Pancreas (tissue), 10 donors: ENCODE measurements at places on chromosomes 11 and 22.

GRCh38 chr22:38467904-38468442, at the start of gene KDELR3:
TSS of gene KDELR3 (plus strand) at chr22:38468096. CDS start at chr22:38468234, 138 bp downstream.
- no peak within 1 kb of the TSS for H3K27ac ChIP-seq
- H3K27me3 ChIP-seq = no peaks in the 10 kb centered on the region
- peak; percentile 55 for DNase-seq
- H3K4me1 ChIP-seq = no peaks in the 10 kb centered on the region

- peaks cover 6% of the 10 kb centered on the region for H3K27me3 ChIP-seq
- no peaks in the 10 kb centered on the region for H3K4me1 ChIP-seq
- H3K36me3 ChIP-seq = no peaks in the 10 kb centered on the region
- no peak for DNase-seq
- no peak overlapping the region for H3K4me3 ChIP-seq
Measured at GRCh38 chr22:50008151-50009040, 4.2 kb downstream of the IL17REL start.

DNA sequence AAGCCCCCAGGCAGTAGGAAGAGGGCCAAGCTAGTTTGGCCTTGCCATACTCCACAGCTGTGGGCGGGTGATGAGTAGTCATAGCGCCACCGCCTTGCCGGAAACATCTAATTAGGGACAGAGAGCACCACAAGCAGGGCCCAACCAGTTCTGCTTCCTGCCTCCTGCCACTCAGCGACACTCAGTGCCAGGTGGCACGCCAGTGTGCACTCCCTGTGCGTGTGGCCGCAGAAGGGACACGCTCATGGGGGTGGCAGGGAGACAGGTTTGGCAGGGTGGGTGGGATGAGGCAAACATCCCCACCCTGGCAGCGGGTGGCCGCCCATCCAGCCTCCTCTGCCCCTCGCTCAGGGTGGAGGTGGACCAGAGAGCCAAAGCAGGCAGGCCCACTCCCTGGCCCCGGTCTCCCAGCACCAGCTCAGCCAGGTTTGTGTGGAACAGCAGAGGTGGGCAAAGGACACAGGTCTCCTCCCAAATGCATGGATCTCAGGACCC, 4.9 kb downstream of the OVOL1 start:
- no peak for DNase-seq
- H3K27ac ChIP-seq = no peak overlapping the region
- no peaks in the 10 kb centered on the region for H3K27me3 ChIP-seq
- H3K4me1 ChIP-seq = peaks cover 6% of the 10 kb centered on the region
- no peak overlapping the region for H3K4me3 ChIP-seq

DNA sequence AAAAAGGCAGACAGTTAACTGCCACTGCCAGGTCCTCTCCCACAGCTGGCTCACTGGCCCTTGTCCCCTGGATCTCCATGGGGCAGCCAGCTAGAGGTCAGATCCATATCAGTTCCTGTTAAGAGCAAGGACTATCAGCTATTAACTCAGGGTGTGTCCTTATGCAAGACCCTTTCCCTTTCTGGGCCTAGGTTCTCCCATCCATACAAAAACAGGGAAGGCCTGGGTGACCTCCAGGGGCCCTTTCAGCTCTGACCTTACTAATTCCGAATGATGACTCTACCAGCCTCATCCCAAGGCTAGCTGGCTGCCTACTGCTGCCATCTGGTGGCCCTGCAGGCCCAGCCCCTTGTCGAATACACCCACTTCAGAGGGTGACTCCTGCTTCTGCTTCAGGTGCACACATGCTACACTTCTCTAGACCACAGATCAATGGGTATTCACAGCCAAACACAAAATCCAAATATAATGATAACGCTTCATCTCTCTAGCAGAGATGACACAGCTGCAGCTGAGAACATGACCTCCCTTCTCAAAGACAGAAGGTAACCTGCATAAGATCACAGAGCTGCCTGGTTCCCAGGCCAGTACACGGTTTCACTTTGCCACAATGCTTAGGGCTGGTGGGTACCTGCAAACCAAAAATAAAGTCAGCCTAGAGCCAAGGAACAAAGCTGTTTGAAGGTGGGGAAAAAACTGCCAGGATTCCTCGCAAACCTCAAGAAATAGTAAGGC, 34.1 kb downstream of the SERGEF start:
- H3K27ac ChIP-seq = no peak overlapping the region
- no peaks in the 10 kb centered on the region for H3K27me3 ChIP-seq
- no peak overlapping the region for H3K4me3 ChIP-seq
- no peaks in the 10 kb centered on the region for H3K4me1 ChIP-seq
- DNase-seq = peak; percentile 43

DNA sequence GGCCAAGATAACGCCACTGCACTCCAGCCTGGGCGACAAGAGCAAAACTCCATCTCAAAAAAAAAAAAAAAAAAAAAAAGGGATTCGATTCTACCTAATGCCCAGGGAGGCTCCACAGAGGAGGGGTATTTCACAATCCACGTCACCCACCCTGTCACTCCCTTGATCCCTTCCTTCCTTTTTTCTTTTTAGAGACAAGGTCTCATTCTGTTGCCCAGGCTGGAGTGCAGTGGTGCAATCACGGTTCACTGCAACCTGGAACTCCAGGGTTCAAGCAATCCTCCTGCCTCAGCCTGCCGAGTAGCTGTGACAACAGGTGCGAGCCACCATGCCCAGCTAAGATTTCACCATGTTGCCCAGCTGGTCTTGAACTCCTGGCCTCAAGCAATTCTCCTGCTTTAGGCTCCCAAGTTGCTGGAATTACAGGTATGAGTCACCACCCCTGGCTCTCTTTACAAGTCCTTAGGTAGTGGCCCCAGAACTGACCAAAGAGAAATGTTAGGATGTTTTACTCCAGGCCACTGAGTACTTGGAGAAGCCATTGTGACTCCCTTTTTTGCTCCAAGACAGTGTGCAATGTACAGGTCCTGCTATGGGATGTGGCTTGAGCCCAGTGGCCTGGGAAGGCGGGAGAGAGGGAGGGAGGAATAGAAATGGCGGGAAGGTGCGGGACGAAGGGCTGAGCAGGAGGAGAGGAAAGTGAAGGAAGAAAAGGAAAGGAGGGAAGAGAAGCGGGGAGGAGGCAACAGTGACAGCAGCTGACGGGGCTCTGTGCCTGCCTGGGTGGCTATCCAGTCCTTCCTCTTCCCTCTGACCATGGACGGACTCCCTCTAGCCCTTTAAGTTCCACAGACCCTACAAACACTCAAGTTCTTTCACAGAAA, 11.8 kb upstream of the FXYD2 start:
- H3K4me3 ChIP-seq = no peak overlapping the region
- no peak overlapping the region for H3K27ac ChIP-seq

GRCh38 chr11:113240790-113241635, 73.4 kb upstream of the TTC12 start:
- H3K36me3 ChIP-seq = no peaks in the 10 kb centered on the region
- no peak overlapping the region for H3K27ac ChIP-seq
- no peak for DNase-seq
- no peak overlapping the region for H3K4me3 ChIP-seq

- H3K27ac ChIP-seq = no peak overlapping the region
- no peaks in the 10 kb centered on the region for H3K36me3 ChIP-seq
- H3K4me3 ChIP-seq = no peak overlapping the region
- H3K4me1 ChIP-seq = no peaks in the 10 kb centered on the region
- DNase-seq = no peak
- no peaks in the 10 kb centered on the region for H3K27me3 ChIP-seq
Measured at GRCh38 chr11:61476371-61476770, 32.2 kb upstream of the LRRC10B start.

DNA sequence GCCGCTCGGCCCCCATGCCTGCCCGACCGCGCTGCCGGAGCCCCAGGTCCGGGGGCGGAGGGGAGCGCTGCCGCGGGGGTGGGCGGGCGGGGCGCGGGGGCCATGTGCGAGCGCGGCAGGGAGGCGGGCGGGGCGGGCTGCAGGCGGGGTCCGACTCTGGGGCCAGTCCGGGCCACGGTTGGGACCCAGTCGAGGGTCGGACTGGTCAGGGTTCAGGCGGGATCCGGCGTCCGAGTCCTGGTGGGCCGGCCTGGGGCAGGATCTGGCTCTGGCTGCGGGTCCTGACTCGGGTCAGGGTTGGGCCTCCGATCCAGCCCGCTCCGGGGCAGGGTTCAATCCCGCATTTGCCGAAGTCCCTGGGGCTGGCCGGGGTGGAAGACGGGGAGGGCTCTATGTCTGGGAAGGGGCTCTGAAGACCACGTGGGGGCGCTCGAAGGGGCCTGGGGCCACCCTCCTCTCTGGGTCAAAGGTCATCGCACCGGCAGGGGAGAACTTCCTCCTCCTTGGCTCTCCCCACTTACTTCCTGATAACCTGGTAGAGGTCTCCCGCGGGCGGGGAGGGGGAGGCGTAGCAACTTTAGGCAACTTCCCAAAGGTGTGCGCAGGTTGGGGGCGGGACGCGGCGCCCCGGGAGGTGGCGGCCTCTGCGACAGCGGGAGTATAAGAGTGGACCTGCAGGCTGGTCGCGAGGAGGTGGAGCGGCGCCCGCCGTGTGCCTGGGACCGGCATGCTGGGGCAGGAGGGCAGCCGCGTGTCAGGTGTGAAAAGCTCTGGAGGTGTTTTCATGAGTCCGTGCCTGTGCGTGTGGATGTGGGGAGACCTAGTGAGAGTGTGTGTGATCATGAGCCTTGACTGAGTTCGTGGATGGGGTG, 603 bp downstream of the ESRRA start:
- H3K4me3 ChIP-seq = peak overlapping the region; percentile 69
- peaks cover 10% of the 10 kb centered on the region for H3K4me1 ChIP-seq
- DNase-seq = peak; percentile 94
- no peaks in the 10 kb centered on the region for H3K27me3 ChIP-seq
- H3K27ac ChIP-seq = peak overlapping the region; percentile 75

- no peak overlapping the region for H3K4me3 ChIP-seq
- DNase-seq = no peak
- no peak overlapping the region for H3K27ac ChIP-seq
- no peaks in the 10 kb centered on the region for H3K27me3 ChIP-seq
Measured at GRCh38 chr11:131969261-131969660, 598.8 kb downstream of the NTM start.

DNA sequence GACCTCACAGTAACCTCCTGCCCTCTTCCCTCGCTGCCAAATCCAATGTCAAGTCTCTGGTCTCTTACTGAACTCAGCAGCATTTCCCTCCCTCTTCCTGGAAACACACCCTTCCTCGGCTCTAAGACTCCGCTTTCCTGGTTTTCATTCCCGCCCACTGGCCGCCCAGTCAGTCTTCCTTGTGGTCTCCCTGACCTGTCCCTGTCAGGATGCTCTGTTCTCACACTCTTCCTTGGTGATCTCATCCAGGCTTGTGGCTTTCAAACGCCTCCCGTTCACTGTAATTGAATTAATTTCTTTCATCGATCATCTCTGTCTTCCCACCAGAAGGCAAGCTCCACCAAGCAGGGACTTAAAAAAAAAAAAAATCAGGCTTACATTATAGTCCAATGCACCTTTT, 33.5 kb downstream of the MYO18B start:
- H3K27ac ChIP-seq = no peak overlapping the region
- DNase-seq = no peak
- H3K4me3 ChIP-seq = no peak overlapping the region
- H3K36me3 ChIP-seq = no peaks in the 10 kb centered on the region
- no peaks in the 10 kb centered on the region for H3K4me1 ChIP-seq

- H3K4me1 ChIP-seq = no peaks in the 10 kb centered on the region
- H3K27me3 ChIP-seq = no peaks in the 10 kb centered on the region
- H3K36me3 ChIP-seq = no peaks in the 10 kb centered on the region
Measured at GRCh38 chr11:2214527-2215229, 43.1 kb upstream of the TH start.

- H3K27ac ChIP-seq = peak overlapping the region; percentile 17
- no peak overlapping the region for H3K4me3 ChIP-seq
- DNase-seq = no peak
- no peaks in the 10 kb centered on the region for H3K36me3 ChIP-seq
- no peaks in the 10 kb centered on the region for H3K27me3 ChIP-seq
Measured at GRCh38 chr11:35011944-35012343, 95.5 kb downstream of the PDHX start.

- H3K27ac ChIP-seq = no peak overlapping the region
- no peak overlapping the region for H3K4me3 ChIP-seq
- H3K27me3 ChIP-seq = no peaks in the 10 kb centered on the region
- no peak for DNase-seq
- H3K4me1 ChIP-seq = no peaks in the 10 kb centered on the region
- no peaks in the 10 kb centered on the region for H3K36me3 ChIP-seq
Measured at GRCh38 chr11:119786431-119787073, 57.6 kb upstream of the NECTIN1 start.

GRCh38 chr11:113690619-113691569, 15.2 kb downstream of the TMPRSS5 start:
- H3K27me3 ChIP-seq = no peaks in the 10 kb centered on the region
- no peak overlapping the region for H3K4me3 ChIP-seq
- no peaks in the 10 kb centered on the region for H3K4me1 ChIP-seq
- no peak overlapping the region for H3K27ac ChIP-seq
- DNase-seq = peak; percentile 57

- DNase-seq = no peak
- no peaks in the 10 kb centered on the region for H3K36me3 ChIP-seq
- no peak overlapping the region for H3K27ac ChIP-seq
- no peaks in the 10 kb centered on the region for H3K4me1 ChIP-seq
- H3K27me3 ChIP-seq = no peaks in the 10 kb centered on the region
- no peak overlapping the region for H3K4me3 ChIP-seq
Measured at GRCh38 chr22:22661275-22661674, 16.9 kb downstream of the GGTLC2 start.

- no peak overlapping the region for H3K27ac ChIP-seq
- H3K36me3 ChIP-seq = no peaks in the 10 kb centered on the region
- H3K4me1 ChIP-seq = no peaks in the 10 kb centered on the region
- no peaks in the 10 kb centered on the region for H3K27me3 ChIP-seq
- H3K4me3 ChIP-seq = no peak overlapping the region
Measured at GRCh38 chr11:112925516-112926310, 35.5 kb upstream of the NCAM1 start.

- H3K4me3 ChIP-seq = no peak overlapping the region
- DNase-seq = peak; percentile 62
- no peak overlapping the region for H3K27ac ChIP-seq
- H3K27me3 ChIP-seq = no peaks in the 10 kb centered on the region
Measured at GRCh38 chr11:12599408-12600143, 74.6 kb upstream of the TEAD1 start.

- H3K4me1 ChIP-seq = no peaks in the 10 kb centered on the region
- H3K27me3 ChIP-seq = no peaks in the 10 kb centered on the region
- no peaks in the 10 kb centered on the region for H3K36me3 ChIP-seq
- no peak for DNase-seq
Measured at GRCh38 chr11:33652431-33652830, 48.2 kb downstream of the C11orf91 start.

GRCh38 chr11:70141486-70142220, 61.4 kb upstream of the FADD start:
- H3K27me3 ChIP-seq = no peaks in the 10 kb centered on the region
- no peak overlapping the region for H3K27ac ChIP-seq
- H3K36me3 ChIP-seq = no peaks in the 10 kb centered on the region
- DNase-seq = no peak
- no peaks in the 10 kb centered on the region for H3K4me1 ChIP-seq

- DNase-seq = no peak
- H3K4me3 ChIP-seq = no peak overlapping the region
- H3K4me1 ChIP-seq = no peaks in the 10 kb centered on the region
- H3K36me3 ChIP-seq = no peaks in the 10 kb centered on the region
- no peak overlapping the region for H3K27ac ChIP-seq
- no peaks in the 10 kb centered on the region for H3K27me3 ChIP-seq
Measured at GRCh38 chr11:128432926-128433325, 154.4 kb downstream of the ETS1 start.

- no peaks in the 10 kb centered on the region for H3K36me3 ChIP-seq
- no peaks in the 10 kb centered on the region for H3K27me3 ChIP-seq
- H3K4me1 ChIP-seq = peaks cover 12% of the 10 kb centered on the region
- H3K27ac ChIP-seq = peak overlapping the region; percentile 5
- H3K4me3 ChIP-seq = no peak overlapping the region
Measured at GRCh38 chr11:2209370-2209801, 37.8 kb upstream of the TH start.

GRCh38 chr11:128572965-128573364, 14.4 kb downstream of the ETS1 start:
- H3K36me3 ChIP-seq = no peaks in the 10 kb centered on the region
- H3K27me3 ChIP-seq = no peaks in the 10 kb centered on the region
- H3K27ac ChIP-seq = no peak overlapping the region
